Pancreas (tissue), 10 donors: ENCODE measurements at places on chromosomes 2 and 18. TPM values are rescaled to one million over a fixed set of nuclear protein-coding genes. Genes with fewer than 3 reads are reported as not detected.

- no peaks in the 10 kb centered on the region for H3K4me1 ChIP-seq
- no peak for DNase-seq
- no peaks in the 10 kb centered on the region for H3K36me3 ChIP-seq
- H3K27ac ChIP-seq: no peak overlapping the region
- no peak overlapping the region for H3K4me3 ChIP-seq
These were observed 217.8 kb downstream of the OSR1 start for GRCh38 chr2:19140463-19141208.

DNA sequence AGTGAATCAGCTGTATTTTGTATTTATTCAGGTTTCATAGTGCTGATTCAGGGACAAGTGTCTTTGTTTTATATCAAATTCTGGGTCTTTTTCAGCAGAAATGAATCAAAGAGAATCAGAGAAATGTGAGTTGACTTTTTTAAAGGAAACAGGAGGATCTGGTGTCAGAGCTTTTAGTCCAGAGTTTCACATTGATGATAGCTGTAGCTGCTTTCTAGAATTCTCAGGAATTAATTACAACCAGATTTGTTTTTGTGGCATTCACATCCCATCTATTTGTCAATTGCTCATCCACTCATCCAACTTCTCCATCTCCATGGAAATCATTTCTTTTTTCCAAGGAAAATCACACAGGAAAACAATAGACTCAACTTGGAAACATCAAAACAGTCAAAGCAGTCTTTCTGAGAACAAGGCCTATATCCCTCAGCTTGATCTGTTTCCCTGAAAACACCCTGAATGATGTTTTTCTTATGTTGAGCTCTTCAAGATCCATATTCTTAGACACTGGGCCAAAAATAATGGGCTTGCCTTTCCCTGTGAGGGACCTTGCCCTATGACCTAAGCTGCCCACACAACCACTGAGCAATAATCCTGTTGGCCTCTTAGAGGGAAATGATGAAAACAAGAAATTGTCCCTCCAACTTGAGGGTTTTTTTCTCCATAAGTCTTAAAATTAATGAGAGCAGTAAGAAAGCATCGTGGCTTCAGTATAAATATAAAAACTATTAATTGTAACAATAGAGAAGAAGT, 249.5 kb upstream of the FN1 start:
- no peaks in the 10 kb centered on the region for H3K36me3 ChIP-seq
- no peak for DNase-seq
- no peaks in the 10 kb centered on the region for H3K4me1 ChIP-seq
- H3K4me3 ChIP-seq: no peak overlapping the region
- no peaks in the 10 kb centered on the region for H3K27me3 ChIP-seq

- no peak for DNase-seq
- H3K36me3 ChIP-seq: no peaks in the 10 kb centered on the region
- H3K4me1 ChIP-seq: no peaks in the 10 kb centered on the region
- H3K4me3 ChIP-seq: no peak overlapping the region
- H3K27ac ChIP-seq: no peak overlapping the region
These were observed 15.8 kb downstream of the C18orf63 start for GRCh38 chr18:74331404-74331803.

Gene SNORC
- 1.5 TPM for total RNA-seq

Gene GPBAR1
- 0.12 TPM for total RNA-seq

Gene SH2D6
- total RNA-seq: 9.7 TPM
